RWPE1 (cell line): ENCODE measurements at places on chromosomes 13 and 19.

DNA sequence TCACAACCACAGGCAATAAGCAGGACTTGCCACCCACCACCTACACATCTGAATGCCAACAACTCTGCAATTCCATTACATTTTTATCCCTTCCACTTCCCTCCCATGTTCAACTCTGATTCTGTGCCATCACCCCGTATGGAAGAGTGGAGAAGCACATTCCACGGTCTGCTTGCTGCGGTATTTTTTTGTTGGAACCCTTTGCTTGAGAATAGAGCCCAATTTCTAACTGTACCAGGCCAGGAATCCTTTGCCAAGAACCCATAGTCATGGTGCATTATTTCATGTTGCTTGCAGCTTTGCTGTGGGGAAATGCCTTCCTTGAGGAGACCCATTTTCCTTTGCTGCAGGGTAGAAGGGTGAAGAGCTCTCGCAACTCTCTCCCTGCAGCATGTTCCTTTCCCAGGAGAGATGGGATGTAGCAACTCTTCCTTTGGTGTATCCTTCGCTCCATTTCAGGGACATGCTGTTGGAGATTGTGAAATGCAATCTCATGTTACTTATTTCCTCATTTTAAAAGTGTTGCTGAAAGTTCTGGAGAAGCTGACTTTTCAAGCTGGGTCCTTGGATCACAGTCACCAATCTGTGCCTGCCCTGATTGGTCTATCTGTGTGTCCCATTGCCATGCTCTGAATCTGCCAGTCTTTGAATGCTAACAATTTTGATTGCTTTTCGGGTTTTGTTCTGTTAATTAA, 69.8 kb upstream of the STARD13 start:
- no peak for DNase-seq

GRCh38 chr19:28396287-28396831, 816.6 kb downstream of the UQCRFS1 start:
- DNase-seq, result no peak

DNA sequence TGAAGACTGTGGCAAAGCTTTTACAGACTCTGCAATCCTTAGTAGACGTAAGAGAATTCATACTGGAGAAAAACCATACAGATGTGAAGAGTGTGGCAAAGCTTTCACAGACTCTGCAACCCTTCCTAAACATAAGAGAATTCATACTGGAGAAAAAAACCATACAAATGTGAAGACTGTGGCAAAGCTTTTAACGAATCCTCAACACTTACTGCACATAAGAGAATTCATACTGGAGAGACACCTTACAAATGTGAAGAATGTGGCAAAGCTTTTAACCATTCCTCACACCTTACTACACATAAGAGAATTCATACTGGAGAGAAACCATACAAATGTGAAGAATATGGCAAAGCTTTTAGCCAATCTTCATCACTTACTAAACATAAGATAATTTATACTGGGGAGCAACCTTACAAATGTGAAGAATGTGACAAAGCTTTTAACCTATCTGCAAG, 50.1 kb upstream of the ZNF98 start:
- DNase-seq, result no peak

- DNase-seq, result no peak
These were observed 5.5 kb downstream of the DIRAS1 start for GRCh38 chr19:2715470-2716274.

DNA sequence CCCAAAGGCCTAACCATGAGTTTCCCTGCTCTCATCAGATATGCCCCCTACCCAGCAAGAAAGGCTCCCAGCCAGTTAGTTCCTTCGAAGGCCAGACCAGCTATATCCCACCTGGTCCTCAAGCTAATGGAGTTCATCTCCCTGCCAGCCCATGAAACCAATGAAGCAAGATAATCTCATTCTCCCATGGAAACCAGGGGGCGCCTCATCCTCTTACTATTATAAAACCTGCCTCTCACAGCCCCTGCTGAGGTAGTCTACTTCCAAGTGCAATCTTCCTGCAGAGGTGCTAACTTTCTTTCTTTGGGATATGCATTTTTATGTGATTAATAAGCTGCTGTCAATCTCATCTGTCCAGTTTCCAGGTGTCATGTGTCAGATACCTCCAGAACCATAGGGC, 34.0 kb upstream of the ZNF573 start:
- no peak for DNase-seq

- DNase-seq, result no peak
These were observed 332 bp upstream of the SUPT20H start for GRCh38 chr13:37059848-37060192.

DNA sequence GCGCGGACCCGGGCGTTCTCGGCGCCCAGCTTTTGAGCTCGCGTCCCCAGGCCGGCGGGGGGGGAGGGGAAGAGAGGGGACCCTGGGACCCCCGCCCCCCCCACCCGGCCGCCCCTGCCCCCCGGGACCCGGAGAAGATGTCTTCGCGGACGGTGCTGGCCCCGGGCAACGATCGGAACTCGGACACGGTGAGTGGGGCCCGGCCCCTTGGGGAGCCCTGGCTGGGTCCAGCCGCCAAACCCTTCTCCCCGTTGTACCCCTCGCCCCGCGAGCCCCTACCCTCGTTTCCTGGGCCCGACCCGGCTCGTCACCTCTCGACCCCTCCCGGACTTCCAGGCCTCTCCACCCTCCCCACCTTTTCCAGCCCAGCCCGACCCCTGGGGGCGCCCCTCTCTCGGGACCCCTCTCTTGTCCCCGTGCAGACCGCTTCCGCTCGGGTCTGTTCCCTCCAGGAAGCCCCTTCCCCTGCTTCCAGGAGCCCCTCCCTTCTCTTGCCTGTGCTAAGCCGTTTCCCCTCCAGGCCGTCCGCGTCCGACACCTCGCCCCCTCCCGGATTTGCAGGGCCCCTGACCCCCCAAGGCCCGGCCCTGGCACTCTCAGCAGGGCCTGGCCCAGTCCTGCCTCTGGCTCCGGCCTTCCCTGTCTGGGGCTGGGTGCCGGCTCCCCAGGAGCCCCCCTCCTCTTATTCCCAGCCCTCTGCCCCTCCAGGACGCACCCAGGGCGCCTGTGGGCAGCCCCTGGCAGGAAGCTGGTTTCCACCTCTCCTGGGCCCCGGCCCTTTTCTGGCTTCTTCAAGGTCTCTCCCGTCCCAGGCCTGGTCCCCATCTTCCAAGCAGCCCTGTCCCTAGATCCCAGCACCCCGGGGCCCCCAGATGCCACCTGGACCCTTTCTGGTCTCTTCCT, 632 bp downstream of the MARK4 start:
- peak; percentile 40 for DNase-seq

DNA sequence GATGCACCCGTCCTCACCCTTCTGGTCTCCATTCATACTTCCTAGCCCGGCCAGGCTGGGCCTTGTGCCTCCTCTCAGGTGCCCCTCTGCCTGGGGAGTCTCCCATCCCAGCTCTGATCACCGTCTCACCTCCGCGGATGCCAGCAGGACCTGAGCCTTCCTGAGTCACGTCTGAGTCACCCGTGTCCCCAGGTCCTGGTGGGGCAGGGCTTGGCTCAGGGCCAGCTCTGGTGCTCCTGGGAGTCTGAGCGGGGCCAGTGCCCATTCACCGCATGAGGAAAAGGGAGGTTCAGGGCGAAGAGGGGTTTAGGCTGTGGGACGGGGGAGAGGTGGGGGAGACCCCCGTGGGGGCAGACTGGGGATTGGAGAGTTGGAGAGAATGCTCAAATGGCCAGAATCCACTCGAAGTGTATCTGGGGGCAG, 593 bp downstream of the ATP8B3 start:
- DNase-seq, result peak; percentile 91

DNA sequence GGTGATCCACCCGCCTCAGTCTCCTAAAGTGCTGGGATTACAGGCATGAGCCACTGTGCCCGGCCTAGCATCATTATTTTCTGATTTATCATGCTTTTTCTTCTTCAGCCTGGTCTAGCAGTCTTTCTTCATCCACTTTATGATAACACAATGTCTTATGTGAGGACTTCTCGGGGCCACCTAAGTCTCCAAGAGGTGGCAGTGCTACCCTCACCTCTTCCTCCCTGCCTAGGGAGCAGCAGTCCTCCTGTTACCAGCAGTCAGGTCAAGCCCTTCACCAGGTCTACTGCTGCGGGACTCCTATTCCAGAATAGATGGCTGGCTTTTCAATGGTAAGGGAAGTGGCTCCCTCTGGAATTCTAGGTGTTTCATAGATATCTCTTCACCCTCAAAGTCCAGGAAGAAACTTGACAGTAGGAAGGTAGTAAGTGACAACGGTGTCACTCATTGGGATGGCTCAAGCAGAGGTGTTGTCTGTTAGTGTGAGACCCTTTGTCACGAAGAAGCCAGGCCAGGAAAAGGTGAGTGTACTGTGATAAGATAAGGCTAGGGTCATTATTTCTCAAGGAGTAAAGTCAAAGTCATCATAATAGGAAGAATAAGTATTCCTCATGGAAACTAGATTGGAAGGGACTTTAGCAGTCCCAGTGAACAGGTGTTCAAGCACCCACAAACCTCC, 164.0 kb downstream of the KLF5 start:
- DNase-seq, result no peak

- DNase-seq, result no peak
These were observed 2.5 kb downstream of the SF3A2 start for GRCh38 chr19:2239173-2239572.

DNA sequence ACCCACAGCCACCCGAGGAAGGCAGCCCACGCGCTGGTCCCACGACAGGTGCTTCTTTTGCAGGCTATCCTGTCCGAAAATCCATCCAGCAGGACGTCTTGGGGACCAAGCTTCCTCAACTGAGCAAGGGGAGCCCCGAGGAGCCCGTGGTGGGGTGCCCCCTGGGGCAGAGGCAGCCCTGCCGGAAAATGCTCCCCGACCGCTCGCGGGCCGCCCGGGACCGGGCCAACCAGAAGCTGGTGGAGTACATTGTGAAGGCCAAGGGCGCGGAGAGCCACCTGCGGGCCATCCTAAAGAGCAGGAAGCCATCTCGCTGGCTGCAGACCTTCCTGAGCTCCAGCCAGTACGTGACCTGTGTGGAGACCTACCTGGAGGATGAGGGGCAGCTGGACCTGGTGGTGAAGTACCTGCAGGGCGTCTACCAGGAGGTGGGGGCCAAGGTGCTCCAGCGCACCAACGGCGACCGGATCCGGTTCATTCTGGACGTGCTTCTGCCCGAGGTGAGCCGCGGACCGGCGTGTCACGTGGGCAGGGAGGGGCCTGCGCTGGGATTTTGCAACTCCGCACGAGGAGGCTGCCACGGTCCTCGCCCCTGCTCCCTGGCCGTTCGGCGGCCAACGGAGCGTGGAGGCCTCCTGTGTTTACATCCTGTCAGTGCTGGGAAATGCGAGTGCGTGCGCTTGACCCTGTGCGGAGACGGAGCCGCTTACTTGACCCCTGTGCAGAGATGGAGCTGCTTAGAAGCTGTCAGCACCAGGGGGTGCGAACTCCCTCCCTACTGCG, 12.9 kb upstream of the NDUFS7 start:
- no peak for DNase-seq

DNA sequence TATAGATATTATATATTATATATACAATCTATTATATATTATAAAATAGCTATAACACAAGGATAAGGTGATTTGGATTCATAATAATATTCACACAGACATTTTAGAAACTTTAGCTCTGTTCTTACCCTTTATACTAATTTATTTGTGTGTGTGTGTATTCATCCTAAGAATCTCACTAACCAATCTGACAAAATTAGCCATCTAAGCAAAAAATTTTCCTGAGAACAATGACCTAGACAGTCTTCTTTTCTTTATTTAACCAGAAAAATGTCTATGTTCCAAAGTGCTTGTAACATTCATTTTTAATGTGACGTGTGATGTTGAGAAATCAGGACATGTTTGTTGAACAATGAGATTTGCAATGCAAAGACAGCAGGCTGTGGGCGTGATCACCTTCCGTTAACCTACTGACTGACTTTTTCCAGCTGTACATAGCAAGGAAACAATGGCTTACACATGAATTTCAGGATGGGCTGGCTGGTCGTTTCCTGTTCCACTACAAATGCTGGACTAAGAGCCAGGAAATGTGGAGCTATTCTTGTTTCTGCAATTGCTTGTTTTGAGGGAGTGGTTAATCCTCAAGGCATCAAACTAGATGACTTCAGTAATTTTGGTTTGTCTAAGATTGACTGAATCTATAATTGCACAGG, 634.6 kb upstream of the ARGLU1 start:
- DNase-seq, result peak; percentile 47

GRCh38 chr19:30351774-30352173, 20.4 kb upstream of the ZNF536 start:
- no peak for DNase-seq

DNA sequence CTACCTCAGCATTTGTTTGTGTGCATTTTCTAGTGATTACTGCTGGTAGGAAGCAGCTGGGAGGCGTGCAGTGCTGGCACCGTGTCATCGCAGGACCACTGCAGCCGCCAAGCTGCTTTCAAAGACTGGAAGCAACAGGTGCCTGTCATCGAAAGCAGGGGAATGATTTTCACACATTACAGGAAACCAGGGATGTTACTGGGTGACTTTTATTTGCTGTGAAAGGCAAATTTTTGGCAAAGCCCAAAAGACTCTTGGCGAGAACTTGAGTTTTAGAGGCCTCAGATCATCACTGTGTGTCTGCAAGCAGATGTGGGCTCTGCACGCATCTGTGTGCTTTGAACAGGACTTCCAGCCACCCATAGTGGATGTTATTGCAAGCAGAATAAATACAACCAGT, 176.4 kb downstream of the FLT1 start:
- no peak for DNase-seq

DNA sequence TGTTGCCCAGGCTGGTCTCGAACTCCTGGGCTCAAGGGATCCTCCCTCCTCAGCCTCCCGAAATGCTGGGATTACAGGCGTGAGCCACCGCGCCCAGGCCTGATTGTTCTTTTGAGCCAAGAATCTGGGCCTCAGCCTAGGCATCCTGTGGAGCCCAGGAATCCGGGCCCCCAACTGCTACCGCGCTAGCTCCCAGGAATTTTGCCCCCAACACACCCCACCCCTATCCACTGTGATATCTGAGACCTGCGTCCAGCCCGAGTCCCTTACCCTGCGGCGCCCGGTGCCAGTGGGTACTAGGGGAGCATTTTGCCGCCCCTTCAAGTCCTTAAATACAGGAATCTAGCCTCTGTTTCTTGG, 838 bp upstream of the MYADM start:
- no peak for DNase-seq

- DNase-seq, result no peak
These were observed 46.3 kb upstream of the ZNF737 start for GRCh38 chr19:20611866-20612265.

DNA sequence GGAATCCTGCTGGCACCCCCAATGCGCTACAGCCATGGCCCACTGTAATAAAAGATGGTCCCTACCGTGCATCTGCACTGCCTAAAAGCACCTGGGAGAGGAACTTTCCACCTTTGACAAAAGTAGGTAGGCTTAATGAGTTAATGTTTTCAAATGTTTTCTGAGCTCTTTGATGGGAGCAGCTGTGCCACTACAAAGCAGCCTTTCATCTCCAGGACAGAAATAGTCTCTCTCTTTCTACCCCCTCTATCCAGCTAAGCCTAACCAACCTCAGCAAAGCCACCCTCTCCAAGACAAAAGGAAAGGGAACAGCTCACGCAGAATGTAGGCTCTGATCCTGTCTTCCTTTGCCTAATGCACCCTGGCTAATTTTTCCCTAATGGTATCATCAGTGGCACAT, 560.2 kb downstream of the UQCRFS1 start:
- DNase-seq, result no peak

DNA sequence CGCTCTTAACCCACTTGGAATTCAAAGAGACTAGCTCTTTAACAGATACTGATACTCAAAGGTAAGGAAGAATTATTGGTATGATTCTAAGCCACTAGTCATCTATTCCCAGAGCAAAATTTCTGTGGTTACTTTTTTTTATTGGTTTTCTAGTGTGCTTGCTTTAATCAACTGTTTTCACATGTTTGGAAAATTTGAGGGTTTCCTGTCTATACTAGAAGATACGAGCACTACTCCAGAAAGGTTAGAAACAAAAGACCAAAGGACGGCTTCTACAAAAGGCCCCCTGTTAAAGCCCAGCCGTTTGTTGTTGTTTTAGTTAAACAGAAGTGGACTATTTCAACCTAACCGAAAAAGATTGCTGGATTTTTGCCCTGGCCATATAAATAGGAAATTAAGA, 18.5 kb upstream of the LPAR6 start:
- no peak for DNase-seq
